ENCODE measurements at places on chromosomes 16 and 17.

DNA sequence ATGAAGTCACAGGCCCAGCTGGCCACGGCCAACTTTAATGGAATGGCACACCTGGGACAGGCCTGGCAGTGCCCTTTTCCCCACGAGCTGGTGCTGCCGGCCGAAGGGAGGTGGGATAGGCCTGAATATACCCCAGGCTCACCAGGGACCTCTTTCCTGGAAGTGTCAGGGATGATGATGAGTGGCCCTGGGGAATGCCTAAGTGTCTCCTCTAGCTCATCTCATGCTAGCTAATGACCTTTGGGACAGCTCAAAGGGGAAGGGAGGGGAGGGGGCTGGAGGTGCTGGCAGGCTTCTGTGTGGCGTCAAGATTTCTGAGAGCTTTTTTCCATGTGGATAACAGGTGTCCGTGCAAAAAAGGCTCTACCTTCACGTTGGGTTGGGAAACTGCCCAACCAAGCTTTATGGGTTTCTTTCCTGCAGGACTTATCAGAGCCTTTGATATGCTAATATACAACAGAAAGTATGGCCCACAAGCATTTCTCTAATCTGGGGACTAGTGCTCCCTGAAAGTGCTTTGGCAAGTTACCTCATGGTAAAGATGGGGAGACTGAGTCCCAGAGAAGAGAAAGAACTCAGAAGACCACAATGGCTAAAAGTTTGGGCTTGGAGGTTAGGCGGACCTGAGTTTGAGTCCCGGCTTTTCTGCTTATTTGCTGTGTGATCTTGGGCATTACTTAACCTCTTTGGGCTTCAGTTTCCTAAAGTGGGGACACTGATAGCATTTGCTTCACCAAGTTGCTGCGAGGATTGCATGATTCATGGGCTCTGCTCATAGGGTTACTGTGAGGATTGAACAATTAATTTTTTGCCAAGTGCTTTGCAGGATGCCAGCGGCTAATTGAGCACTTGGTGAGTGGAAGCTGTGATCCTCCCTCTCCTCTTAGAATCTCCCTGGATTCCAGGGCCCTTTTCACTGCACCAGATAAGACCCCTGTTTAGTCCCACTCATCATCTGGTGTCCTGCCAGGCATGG lies 14.0 kb downstream of the ADGRG1 start:
- DNase-seq, result no peak

DNA sequence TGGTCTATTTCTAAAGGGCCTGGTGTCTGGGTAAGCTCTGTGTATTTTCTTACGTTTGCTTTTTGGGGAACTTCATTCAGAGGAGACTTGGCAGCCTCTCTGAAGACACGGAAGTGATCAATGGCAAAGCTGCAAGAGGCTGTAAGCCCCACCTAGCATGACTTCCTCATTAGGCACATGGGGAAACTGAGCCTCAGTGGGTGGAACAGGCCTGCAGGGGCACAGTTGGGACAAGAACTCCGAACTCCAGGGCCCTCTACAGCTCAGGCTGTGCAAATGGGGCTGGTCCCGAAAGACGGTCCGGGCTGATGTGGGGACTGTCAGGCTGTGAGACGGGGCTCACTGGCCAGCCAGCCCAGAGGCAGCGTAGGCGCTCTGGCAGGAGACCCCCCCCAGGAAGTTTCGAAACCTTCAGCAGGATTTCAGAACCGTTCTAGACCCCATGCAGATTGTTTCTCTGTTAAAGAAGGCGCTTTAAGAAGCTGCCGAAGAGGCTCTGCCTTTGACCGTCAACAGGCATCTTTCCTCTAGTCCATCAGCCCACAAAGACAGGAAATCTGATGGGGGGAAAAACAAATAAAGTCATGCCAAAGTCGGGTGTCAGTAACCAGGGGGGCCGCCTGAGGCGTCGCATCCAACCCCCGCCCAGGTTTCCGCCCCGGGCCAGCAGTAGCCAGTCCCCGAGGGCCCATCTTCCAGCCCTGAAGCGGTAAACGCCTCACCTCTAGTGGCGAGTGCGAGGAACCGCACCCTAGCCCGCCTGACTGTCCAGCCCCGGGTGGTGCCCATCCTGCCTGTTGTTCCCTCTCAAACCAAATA lies 79.8 kb upstream of the TBC1D3K start:
- no peak for DNase-seq

DNA sequence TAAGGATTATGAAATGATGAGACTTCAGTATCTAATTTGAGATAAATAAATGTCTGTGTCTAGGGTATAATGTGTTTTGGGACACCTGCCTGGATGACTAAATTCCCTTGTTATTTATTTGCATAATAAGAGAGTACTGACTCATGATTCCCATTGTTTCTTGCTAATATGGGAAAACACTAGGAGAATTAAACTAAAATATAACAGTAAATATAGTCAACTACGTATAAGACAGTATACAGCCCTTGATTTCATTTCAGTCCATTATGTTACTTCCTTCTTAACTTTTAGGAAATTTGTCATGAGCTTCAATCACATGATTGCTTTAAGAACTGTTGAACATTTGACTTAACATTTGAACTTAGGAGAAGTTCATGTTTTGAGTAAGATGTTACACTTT lies 62.4 kb downstream of the VMP1 start:
- no peak for DNase-seq

DNA sequence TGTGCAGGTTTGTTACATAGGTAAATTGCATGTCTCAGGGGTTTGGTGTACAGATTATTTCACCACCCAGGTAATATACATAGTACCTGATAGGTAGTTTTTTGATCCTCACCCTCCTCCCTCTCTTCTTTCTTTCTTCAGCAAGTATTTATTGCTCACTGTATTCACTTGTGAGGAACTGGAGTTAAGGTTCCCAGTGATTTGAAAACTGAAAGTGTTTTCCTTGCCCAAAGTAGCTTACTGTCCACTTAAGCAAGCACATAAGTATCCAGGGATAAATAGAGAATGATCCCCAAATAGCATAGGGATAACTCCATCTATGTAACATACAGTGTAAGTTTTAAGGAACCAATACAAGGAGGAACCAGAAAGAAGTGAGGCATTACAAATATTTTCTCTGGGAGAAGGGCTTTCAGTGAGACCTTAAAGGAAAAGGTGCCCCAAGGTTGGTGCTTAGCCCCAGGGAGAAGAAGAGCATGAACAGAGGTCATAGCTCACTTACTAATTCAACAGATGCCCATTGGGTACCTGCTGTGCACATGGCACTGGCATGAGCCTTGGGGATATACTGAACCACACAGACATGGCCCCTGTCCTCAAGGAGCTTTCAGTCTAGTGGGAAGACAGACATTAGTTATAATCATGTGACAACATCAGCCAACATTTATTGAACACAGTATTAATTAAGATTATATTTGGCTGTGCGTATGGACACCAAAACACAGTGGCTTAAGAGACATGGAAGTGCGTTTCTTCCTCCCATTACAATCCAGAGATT lies 17.0 kb downstream of the MYL4 start:
- no peak for DNase-seq

DNA sequence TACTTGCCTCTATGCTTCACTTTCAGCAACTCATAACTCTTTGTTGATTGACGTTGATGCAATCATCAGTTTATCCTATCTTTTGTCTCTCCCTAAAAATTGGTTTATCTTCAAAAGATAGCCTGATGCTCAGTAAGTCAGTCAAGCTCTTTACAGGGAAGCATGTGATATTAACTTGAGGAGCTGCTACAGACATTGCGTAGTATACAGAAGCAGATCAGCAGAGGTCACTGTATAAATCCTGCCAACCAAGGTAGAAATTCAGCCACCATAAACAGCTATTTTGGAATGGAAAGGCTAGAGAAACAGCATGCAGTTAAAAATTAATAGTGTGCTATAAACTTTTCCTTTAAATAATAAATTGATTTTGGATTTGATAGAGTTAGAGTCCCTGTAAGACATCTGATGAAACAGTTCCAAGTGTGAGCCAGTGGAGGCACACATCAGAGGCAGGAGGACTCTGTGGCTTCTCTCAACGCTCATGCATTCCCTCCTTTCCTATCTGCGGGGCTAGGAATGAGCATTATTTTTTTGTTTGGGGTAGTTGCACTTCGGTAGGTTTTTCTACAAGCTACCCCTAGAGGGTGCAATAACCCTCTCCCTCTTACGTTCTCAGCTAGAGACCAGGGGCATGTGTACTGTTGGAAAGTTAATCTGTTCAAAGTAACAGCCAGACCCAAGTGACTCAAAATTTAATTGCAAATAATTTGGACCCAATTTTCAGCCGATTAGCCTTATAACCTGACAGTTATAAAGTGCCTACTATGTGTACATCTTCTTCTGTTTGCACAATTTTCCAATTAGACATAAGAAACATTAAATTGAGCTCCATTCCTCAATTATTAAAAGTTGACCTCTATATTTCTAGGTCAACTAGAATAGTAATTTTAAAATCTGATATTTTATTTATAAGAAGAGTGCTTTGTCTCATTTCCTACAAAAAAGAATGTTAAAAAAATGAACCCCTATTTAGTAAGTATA lies 647.7 kb upstream of the SOX9 start:
- no peak for DNase-seq

DNA sequence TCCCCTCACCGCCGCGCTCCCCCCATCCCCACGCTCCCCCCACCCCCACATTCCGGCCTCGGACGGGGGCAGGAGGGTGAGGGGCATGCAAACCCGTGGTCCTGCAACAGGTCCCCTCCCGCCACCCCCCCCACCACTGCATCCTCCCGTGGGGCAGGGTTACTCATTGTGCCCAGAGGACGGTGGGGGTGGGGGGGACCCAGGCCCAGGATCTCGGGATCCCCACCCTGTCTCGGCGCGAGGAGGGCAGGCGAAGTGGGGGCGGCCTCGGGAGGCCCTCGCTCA lies 8.5 kb downstream of the SLC22A31 start:
- no peak for DNase-seq

GRCh38 chr16:52489894-52490293 lies 57.0 kb downstream of the TOX3 start:
- no peak for DNase-seq

DNA sequence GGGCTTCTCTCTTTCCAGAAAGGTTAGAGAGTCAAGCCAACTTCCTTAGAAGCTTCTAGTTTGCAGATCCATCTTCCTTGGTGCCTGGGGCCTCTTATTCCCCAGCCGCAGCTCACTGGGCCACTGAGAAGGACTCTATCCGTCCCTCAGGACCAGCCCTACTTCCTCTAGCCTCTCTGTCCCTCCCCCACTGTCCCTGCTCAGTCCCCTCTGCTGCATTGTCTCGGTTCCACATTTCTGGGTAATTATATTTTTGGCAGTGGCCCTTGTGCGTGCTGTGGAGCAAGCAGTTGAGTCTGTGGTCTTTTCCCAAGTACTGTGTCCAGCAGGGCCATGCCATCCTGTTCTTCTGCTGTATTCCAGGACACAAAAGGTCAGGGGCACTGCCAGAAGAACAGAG lies 17.8 kb downstream of the IRX3 start:
- no peak for DNase-seq

DNA sequence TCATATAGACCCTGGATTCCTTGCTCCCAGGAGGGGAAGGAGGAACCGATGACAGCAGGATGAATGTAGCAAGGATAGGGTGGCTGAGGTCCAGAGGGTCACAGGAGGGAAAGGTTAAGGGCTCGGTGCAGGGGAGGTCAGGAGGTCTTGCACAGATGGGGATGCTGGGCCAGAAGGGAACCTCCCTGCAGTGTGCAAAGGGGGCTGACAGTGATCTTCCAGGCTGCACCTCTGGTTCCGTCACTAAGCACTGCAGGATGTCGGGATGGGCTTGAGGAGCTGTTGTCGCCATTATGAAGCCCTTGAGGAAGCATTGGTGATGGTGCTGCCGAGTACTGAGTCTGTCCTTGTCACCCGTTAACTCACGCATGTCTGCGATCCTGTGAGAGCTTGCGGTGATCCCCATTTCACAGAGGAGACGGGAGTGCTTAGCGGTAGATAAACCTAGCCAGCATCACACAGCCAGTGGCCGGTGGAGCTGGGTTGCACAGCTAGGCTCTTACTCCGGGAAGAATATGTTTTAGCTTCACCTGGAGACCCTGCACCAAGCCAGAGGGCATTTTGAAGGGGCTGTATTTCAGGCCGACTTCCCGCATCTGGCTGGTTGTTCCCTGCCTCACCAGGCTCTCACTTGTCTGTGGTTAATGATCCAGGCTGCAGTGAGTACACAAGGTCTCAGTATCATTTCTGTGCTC lies 120.4 kb downstream of the SNX29 start:
- DNase-seq, result no peak

- no peak for DNase-seq
These were observed 32.3 kb downstream of the ARL4D start for GRCh38 chr17:43430936-43431713.

GRCh38 chr17:630801-631200 lies 83.8 kb downstream of the VPS53 start:
- no peak for DNase-seq
